ENCODE measurements at places on chromosomes 7 and 10.

DNA sequence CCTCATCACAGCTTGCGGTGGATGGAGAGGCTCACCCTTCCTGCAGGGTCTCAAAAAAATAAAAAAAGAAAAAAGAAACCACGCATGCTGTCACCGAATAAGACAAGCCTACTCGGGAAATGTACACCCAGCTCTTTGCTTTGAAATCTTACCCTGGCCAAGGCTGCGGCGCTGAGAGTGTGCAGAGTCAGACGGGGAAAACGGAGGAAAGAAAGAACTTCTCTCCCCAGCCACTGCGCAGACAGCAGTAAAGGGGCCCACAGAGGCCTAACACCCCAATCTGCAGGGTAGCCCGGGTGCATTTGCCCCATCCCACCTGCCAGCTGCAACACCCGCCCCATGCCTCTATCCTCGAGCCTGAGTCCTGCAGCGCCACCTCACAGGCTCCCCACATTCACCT lies 14.8 kb downstream of the SLIT1 start:
- no peaks in the 10 kb centered on the region for H3K36me3 ChIP-seq
- no peak for DNase-seq
- no peaks in the 10 kb centered on the region for H3K27me3 ChIP-seq

DNA sequence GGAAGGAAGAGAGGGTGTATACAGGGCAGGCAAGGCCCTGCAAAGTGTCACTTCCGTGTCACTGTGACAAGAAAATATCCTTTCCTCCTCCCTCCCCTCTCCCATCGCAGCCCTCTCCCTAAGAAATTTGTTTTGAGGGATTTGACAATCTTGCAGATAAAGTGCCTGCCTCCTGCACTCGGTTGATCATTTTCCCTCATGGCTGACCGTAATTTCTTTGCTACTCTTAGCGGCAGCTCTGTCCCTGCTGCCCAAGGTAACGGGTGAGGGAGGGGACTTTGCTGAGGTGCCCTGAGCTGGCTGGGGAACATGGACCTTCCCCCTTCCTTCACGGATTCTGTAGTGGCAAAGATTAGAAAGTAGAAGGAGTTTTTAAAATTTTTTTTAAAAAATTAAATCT lies 179.1 kb downstream of the TCF7L2 start:
- H3K27ac ChIP-seq = no peak overlapping the region
- no peak overlapping the region for H3K4me3 ChIP-seq
- H3K27me3 ChIP-seq = no peaks in the 10 kb centered on the region
- DNase-seq = no peak

- no peak overlapping the region for H3K27ac ChIP-seq
- H3K36me3 ChIP-seq = no peaks in the 10 kb centered on the region
- H3K27me3 ChIP-seq = no peaks in the 10 kb centered on the region
These were observed 32.0 kb downstream of the STK31 start for GRCh38 chr7:23742051-23742450.

DNA sequence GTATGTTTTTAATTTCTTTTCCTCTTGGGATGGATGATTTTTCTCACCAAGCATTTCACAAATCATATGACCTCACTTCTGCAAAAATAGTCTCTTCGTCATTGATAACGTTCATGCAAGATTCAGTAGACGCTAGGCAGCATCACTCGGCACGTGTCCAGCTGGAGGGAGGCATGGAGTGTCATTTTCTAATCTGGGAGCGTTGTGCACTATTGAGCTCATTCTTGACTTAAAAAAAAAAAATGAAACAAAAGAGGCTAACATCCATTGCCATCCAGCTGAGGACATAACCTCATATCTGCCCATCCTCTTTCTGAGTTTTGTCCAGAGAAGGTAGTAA lies 56.2 kb downstream of the COL17A1 start:
- DNase-seq = no peak
- no peaks in the 10 kb centered on the region for H3K36me3 ChIP-seq
- no peak overlapping the region for H3K27ac ChIP-seq
- no peaks in the 10 kb centered on the region for H3K27me3 ChIP-seq
- peaks cover 7% of the 10 kb centered on the region for H3K4me1 ChIP-seq
- H3K4me3 ChIP-seq = no peak overlapping the region

- H3K4me3 ChIP-seq = no peak overlapping the region
- H3K27me3 ChIP-seq = no peaks in the 10 kb centered on the region
- no peaks in the 10 kb centered on the region for H3K4me1 ChIP-seq
- no peak overlapping the region for H3K27ac ChIP-seq
- DNase-seq = no peak
- peaks cover 4% of the 10 kb centered on the region for H3K36me3 ChIP-seq
These were observed 84.5 kb downstream of the AASS start for GRCh38 chr7:122059542-122059941.

GRCh38 chr7:158863611-158864506 lies 7.5 kb downstream of the DYNC2I1 start:
- peaks cover 6% of the 10 kb centered on the region for H3K4me1 ChIP-seq
- DNase-seq = no peak
- H3K27ac ChIP-seq = no peak overlapping the region
- H3K27me3 ChIP-seq = no peaks in the 10 kb centered on the region
- peak overlapping the region; percentile 22 for H3K4me3 ChIP-seq
- H3K36me3 ChIP-seq = no peaks in the 10 kb centered on the region

GRCh38 chr7:104412911-104413310 lies 84.5 kb downstream of the LHFPL3 start:
- H3K4me3 ChIP-seq = no peak overlapping the region
- H3K4me1 ChIP-seq = no peaks in the 10 kb centered on the region
- no peak overlapping the region for H3K27ac ChIP-seq
- H3K36me3 ChIP-seq = no peaks in the 10 kb centered on the region
- no peaks in the 10 kb centered on the region for H3K27me3 ChIP-seq
- DNase-seq = no peak

DNA sequence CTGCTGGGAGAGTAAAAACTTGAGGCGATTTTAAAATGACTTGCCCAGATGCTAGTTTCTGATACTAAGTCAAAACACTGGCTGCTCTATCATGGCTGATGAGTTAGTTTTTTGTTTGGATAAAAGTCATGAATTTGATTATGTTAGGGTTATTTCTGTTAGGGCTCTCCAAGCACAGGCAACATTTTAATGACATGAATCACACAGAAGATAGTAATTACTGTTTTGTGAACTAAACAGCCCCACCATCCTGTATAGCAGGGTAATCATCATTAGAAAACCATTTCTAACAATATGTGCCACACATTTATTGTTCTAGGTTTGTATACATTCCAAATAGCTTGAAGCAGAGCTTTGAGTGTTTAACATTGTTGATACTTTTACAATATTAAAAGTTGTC lies 750.3 kb downstream of the ANKRD7 start:
- H3K4me3 ChIP-seq = no peak overlapping the region
- no peak overlapping the region for H3K27ac ChIP-seq
- DNase-seq = no peak
- no peaks in the 10 kb centered on the region for H3K27me3 ChIP-seq
- H3K36me3 ChIP-seq = no peaks in the 10 kb centered on the region
- H3K4me1 ChIP-seq = no peaks in the 10 kb centered on the region

DNA sequence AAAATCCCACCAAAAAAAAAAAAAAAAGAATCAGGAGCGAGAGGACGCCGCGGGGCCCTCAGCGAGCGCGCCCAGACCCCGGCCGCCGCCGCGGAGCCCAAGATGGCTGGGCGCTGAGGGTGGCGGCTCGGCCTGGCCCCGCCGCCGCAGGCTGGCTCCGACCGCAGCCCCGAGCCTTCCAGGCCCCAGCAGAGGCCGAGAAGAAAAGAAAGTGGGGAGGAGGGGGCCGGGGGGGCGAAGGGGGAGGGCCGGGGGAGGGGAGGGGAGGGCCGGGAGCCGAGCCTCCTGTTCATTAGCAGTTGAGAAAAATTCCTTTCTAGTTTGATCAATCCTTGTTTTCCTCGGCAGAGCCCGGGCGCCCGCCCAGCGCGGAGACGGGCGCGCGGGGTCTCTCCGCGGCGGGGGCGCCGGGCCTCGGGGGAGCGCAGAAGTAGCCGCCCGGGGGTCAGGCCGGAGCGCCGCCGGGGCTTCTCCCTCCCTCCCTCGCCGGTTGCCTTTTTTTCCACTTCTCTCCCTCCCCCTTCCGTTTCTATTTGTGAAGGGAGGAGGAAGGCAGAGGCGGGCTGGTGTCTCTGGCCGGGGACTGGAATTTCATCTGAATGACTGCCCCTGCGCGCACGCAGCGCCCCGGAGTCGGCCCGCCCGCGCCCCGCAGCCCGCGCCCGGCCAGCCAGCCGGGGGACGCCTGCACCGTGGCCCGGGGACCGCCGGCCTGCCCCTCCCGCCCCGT lies 778 bp upstream of the TRIM8 start:
- no peaks in the 10 kb centered on the region for H3K27me3 ChIP-seq
- no peak for DNase-seq
- H3K27ac ChIP-seq = no peak overlapping the region
- peaks cover 4% of the 10 kb centered on the region for H3K4me1 ChIP-seq
- no peaks in the 10 kb centered on the region for H3K36me3 ChIP-seq
